SK-MEL-5 (cell line): ENCODE measurements at places on chromosomes 4 and X. TPM values are rescaled to one million over a fixed set of nuclear protein-coding genes. Genes with fewer than 3 reads are reported as not detected.

GRCh38 chr4:76800902-76801301 lies 97.0 kb downstream of the SOWAHB start:
- no peak for DNase-seq

- no peak for DNase-seq
These were observed 243.4 kb downstream of the SCFD2 start for GRCh38 chr4:53122280-53123116.

GRCh38 chr4:24274381-24274941 lies 309.9 kb downstream of the DHX15 start:
- no peak for DNase-seq

- DNase-seq = no peak
These were observed 101.2 kb downstream of the AFF1 start for GRCh38 chr4:87035881-87036509.

Gene LEF1
- total RNA-seq = 91.7 and 101 TPM in 2 replicates

Gene LINC00632
- total RNA-seq = 3.1 and 3.9 TPM in 2 replicates

Gene UBE2D3
- 344 and 353 TPM in 2 replicates for total RNA-seq
